ENCODE measurements at places on chromosomes 11 and 22.

- no peak for DNase-seq
Observed at GRCh38 chr22:19061471-19062138, 60.6 kb downstream of the DGCR2 start.

GRCh38 chr11:71519546-71519945 is 7.5 kb upstream of the KRTAP5-7 start:
- no peak for DNase-seq

DNA sequence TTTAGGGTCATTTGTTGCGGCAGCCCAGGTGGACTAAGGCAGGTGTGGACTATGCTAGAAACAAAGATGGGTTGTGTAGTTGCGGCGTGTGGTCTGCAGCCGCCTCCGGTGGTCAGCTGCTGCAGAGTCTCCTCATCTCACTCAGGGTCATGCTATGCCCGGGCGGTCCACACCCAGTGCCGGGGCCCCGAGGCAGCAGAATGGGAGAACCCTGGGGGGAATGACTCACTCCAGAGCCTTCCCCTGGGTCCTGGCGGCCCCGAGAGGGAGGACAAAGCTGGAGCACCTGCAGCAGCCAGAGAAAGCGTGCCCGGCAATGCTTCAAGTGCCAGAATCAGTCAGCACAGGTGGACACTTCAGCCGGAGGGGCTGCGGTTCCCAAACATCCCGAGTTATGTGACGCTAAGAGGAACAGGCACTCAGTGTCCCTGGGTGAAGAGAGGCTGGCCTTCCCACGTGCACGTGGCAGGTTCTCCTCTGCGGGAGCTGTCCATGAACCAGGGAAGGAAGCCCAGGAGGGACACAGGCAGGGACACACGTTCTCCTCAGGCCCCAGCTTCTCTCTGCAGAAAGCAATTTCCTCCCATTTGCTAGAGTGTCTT is 289.6 kb upstream of the B3GAT1 start:
- DNase-seq, result no peak

DNA sequence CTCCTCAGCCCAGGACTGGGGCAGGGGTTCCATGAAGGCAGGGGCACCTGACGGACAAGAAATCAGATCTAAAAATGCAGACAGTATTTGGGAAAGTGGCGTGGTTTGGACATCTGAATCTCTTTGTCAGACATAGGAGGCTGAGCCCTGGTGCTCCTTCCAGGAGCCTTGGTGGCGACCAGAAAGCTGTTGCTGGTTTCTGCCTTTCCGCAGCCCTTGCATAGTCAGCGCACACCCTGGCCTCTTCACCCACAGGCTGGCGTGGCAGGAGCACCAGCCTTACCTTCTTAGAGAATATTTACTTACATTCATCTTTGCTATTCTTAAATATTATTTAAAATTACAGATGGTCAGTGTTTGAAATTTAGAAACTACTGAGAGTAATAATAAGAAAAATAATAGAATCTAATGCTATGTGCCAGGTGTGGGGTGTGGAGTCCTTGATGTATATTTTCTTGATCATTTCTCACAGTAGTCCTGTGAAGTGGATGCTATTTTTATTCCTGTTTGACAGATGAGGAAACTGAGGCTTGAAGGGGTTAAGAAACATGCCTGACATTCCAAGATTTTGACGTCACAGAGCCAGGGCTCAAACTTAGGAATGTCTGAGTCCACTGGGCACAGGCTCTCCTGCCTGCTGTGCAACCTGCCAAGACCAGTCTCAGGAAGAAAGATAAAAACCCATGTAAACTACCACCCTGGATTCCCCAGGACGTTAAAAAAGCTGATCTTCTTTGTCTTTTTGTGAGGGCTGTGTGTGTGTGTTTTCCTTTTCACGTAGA is 51.6 kb downstream of the TBC1D22A start:
- DNase-seq, result no peak

DNA sequence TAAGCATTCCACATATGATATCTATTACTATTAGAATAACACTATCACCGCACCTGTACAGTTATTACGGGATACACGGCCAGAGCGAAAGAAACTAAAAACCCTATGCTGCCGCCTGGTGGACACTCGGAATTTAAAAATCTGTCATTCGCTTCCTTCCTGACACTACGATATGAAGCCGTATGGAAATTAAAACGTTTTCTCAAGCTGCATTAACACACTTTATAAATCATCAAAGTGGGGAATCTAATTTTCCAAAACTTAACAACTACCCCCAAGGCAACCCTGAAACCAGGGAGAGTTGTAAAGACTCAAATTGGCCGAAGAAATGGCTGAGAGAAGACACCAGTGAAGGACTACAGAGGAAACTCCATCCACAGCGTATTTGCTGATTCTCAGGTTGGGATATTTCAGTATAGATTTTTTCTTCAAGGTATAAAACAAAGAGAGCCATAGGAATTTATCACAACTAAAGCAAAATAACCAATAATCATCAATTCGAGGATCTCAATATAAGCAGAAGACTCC is 1.4 kb downstream of the CCDC73 start:
- peak; percentile 1 for DNase-seq

DNA sequence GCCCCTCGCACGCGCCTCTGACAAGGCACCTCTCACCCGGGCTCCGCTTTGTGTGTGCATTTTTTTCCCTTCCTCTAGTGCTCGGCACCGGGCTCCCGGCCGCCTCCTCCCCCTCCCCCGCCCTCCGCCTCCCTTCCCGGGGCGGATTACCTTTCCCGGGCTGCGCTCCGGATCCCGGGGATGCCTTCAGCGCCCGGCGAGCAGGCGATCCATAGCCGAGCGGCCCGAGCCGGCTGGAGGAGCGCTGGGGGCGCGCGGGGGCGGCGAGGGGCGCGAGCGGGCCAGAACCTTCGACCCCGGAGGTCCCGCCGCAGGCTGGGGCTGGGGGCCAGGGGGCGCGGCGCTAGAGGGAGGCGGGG is 282 bp downstream of the MPPED2 start:
- DNase-seq, result no peak
